ENCODE measurements at places on chromosomes 6 and 20. TPM values are rescaled to one million over a fixed set of nuclear protein-coding genes. Genes with fewer than 3 reads are reported as not detected.

The IL17F gene
- not detected for total RNA-seq

- DNase-seq = no peak
Measured at GRCh38 chr20:43460172-43460829, 2.6 kb downstream of the SRSF6 start.

GRCh38 chr6:46184114-46184513, 13.3 kb upstream of the ENPP5 start:
- DNase-seq = no peak

GRCh38 chr20:44909872-44910689, at the start of gene PABPC1L:
TSS of gene PABPC1L (plus strand) at chr20:44910060. CDS start at chr20:44910144, 84 bp downstream.
- DNase-seq = peak; percentile 54

- DNase-seq = no peak
Measured at GRCh38 chr20:10789386-10789785, 115.6 kb upstream of the JAG1 start.

- DNase-seq = no peak
Measured at GRCh38 chr6:39029156-39030011, 19.2 kb upstream of the GLP1R start.

GRCh38 chr6:67133973-67134372, 1426.9 kb upstream of the EYS start:
- no peak for DNase-seq

- DNase-seq = no peak
Measured at GRCh38 chr6:15417811-15418210, 171.9 kb downstream of the JARID2 start.

The HLA-DQB1 gene
- total RNA-seq = 6.3 TPM

- DNase-seq = no peak
Measured at GRCh38 chr20:4434681-4435080, 287.0 kb upstream of the PRND start.

The JAG1 gene
- 161 TPM for total RNA-seq

GRCh38 chr20:43459022-43459942, 1.6 kb downstream of the SRSF6 start:
- DNase-seq = no peak

The CST5 gene
- not detected for total RNA-seq

The TTLL9 gene
- 0.86 TPM for total RNA-seq

GRCh38 chr6:146909376-146909775, 294.8 kb upstream of the STXBP5 start:
- DNase-seq = no peak

- no peak for DNase-seq
Measured at GRCh38 chr6:21459641-21460040, 133.9 kb upstream of the SOX4 start.

- DNase-seq = no peak
Measured at GRCh38 chr6:22499815-22500214, 69.6 kb upstream of the HDGFL1 start.
